Posterior vena cava (tissue), 2 donors: ENCODE measurements at places on chromosomes 3 and 15. TPM values are rescaled to one million over a fixed set of nuclear protein-coding genes. Genes with fewer than 3 reads are reported as not detected.
A peak's percentile ranks its signal among the peaks of the same experiment; 100 is the strongest.

DNA sequence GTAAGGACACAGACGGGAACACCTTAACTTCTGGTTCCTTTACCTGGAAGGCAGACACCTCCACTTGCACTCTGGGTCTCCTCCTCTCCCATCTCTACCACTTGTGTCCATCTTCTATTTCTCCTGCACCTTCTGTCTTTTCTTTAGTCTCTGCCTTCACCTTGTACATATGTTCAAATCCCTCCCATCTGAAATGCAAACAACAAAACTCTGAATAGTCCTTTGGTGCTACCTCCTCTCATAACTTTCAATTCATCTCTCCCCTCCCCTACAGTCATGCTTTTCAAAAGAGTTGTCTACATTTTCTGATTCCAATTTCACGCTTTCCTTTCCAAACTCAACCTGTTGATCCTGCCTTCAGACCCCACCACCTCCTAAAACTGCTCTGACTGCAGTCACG, 5.3 kb upstream of the CRABP1 start:
- no peak for DNase-seq

DNA sequence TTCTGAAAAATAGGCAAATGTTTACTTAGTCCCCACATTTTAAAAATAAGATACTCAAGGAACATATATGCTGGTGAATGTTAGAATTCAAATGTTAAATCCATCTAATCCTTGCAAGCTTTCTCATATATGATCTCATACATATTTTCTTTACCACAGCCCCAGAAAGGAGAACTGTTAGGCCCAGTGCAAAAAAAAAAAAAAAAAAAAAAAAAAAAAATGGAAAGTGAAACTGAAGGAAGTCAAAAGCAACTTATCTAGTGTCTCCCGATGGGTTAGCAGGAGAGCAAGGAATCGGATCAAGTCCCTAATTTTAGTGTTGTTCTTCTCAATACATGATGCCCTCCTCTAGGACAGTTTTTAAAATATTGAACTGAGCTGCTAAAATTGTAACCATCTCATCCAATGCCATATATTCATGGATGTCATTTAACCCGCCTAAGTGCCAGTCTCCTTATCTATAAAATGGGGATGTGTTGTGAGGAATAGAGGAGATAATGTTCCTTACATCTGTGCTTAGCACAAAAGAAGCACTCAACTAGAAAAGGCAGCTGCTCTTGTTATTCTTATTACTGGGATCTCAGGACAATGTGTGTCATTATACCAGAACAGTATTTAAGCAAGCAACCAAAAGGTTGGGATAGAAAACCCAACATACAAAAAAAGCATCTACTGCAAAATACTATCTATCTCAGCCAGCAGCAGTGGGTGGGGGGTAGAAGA, 279.7 kb downstream of the MAGI1 start:
- DNase-seq, result no peak

- no peak for DNase-seq
These were observed 618.5 kb downstream of the FGF12 start for GRCh38 chr3:192108820-192109219.

DNA sequence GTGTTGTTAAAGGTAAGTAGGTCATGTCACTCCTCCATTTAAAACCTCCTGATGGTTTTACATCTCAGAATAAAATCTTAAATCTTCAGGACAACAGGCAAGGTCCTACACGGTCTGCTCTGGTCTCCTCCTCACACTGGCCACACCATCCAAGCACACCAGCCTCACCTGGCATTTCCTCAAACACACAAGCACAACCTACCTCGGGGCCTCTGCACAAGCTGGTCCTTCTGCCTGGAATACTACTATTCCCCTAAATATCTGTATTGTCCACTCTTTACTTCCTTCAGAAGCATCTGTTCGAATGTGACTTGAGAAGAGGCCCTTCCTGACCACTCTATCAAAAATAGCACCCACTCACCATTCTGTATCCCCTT, 1.8 kb downstream of the GORASP1 start:
- DNase-seq, result no peak

DNA sequence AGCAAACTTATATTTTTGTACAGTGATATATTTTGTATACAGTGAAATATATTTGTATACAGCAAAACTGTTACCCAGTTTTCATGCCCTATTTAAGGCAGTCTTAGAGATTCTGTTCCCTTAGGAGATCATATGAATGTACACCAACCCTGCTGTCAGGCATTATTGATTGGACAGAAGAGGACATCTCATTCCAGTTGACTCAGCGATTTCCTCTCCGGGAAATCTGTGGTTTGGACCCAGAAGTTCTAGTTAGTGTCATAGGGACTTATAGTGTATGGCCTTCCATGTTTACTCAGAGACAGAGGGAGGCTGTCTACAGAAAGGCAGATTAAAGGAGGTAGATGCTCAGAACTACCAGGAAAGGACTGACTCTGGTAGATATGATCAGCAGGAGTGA, 318.8 kb upstream of the KCNMB2 start:
- DNase-seq, result no peak

GRCh38 chr3:51678186-51678585, 7.1 kb downstream of the TEX264 start:
- no peak for DNase-seq

- no peak for DNase-seq
These were observed 140.0 kb downstream of the GADL1 start for GRCh38 chr3:30754426-30754825.

DNA sequence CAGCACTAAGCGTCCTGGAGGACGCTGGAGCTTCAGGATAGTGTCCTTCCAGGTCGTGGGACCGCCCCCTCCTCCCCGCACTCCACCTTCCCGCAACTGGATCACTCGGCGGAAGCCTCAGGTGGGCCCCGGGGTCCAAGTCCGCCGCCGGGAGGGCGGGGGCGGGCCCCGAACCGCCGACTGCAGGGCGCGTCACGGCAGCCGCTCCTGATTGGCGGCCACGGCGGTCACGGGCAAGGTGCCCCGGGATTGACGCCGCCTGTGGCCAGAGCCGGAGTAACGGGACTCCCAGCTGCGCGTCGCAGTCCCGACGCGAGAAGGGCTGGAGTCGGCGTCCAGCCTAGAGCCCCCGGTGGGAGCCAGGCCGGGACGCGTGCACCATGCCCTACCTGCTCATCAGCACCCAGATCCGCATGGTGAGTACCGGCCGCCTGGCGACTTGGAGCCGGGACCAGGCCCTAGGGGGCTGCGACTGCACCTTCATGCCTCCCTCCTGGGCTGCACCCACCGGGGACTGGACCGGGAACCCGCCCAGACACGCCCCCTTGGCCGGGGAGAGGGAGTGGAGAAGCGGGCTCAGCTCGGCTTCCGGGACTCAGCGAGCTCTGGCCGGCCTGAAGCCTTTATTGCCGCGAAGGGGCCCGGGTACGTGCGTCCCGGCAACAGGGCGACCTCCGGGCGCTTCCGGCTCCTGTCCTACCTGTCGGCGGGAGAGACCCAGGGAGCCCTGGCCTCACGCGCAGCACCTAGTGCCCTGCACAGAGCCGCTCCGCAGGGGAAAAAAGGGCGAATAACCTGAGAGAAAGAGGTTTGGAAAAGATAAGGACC, at the start of gene GCHFR:
Gene GCHFR, plus strand, starts transcription at position 268 of the 828 bp plus-strand sequence. Its CDS starts 113 bp downstream, at position 381.
- peak; percentile 92 for DNase-seq

DNA sequence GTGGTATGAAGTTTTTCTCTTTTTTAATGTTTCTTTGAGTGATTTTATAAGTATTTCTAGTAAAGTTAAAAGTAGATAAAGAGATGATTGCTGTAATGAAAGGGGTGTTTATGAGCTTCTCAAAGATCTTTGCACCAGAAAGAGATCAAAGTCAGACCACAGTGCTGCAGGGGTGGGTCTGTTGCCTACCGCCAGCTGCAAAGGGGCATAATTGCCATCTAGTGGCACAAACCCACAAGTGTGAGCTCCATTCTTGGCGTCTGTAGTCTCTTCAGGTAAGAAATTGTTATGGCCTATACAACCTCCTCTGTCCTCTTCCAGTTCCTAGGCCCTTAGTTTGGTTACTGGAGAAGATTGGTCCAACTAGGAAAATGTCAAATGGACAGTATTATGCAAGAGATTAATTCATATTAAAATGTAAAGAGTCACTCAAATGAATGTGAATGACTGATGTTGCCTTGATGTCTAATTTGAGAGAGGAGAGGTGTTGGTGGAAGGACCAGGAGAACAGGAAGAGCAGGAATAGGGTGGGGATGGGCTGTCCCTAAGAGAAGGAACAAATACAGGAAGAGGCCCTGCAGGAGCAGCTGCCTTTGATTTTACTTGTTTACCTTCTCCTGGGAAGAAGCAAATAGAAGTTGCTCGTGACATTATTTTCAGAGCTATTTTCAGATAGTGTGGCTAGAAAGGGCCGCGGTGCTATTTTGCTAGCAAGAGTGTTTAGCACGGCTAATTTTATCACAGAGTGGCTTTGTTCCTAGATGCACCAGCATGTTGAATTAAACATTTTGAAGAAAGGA, 53.0 kb upstream of the GSK3B start:
- DNase-seq, result no peak

DNA sequence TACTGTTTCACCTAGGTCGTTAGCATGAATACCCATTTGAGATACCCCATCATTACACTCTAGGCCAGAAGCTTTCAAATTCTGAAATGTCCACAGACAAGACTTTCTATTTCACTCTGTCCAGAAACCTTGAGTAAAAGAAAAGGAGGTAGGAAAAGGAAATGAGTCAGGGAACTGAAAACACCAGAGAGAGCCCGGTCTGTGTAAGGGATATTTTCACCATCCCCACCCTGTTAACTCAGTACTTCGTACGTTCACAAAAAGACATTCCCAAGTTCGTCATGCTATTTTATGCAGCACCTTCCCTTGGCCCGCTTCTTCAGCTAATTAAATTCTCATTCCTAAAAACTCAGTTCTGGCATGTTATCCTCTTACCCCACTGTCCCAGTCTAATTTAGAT, 89.4 kb upstream of the SOX2 start:
- DNase-seq, result no peak

DNA sequence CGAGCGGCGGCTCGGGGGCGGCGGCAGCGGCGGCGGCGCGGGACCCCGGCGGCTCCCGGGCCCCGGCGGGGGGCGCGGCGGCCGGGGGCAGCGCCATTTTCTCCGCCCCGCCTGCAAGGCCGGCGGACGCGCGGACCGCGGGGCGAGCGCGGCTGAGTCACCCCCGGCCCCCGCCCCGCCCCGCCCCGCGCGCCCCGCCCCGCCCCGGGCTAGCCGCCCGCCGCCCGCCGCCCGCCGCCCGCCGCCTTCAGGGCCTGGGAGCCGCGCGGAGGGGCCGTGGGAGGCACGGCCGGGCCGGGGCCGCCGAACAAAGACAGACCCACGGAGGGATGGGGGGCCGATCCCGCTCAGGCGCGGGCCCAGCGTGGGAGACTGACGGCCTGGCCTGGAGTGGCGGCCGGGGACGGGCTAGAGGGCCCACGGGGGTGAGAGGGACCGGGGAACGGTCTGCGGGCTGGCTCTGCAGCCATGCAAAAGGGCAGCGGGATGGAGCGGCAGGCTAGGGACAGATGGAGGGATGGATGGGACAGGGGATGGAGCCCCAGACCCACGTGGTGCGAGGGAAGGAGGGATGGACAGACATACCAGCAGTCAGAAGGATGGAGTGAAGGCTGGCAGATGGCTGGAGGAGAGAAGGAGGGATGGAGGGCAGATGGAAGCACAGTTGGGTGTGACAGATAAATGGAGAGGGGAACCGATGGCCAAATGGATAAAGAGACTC, at the start of gene EIF4E3:
Gene EIF4E3, minus strand, starts transcription at position 132 of the 721 bp plus-strand sequence. Its CDS starts 35 bp downstream, at position 97.
- peak; percentile 81 for DNase-seq

Gene SH2D7
- total RNA-seq, result not detected

GRCh38 chr3:143083781-143084180, 35.8 kb upstream of the CHST2 start:
- DNase-seq, result no peak

GRCh38 chr3:149959443-149959842, 11.3 kb downstream of the PFN2 start:
- no peak for DNase-seq

DNA sequence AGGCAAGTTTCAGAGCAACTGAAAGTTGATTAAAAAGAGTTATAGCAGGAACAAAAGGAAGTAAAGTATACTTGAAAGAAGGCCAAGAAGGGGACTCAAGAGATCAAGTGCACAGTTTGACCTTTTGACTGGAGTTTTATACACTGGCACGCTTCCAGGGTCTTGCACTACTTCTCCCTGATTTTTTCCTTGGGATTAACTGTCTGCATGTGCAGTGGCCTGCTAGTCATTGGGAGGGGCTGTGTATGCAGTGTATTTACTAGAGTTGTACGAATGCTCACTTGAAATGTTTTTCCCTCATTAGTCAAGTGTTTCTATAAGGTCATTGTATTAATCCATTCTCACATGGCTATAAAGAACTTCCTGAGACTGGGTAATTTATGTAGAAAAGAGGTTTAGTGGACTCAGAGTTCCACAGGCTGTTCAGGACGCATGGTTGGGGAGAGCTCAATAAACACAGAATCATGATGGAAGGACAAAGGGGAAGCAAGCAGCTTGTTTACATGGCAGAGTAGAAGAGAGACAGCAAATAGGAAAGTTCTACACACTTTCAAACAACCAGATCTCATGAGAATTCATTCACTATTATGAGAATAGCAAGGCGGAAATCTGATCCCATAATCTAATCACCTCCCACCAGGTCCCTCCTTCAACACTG, 571.8 kb downstream of the ZPLD1 start:
- no peak for DNase-seq

DNA sequence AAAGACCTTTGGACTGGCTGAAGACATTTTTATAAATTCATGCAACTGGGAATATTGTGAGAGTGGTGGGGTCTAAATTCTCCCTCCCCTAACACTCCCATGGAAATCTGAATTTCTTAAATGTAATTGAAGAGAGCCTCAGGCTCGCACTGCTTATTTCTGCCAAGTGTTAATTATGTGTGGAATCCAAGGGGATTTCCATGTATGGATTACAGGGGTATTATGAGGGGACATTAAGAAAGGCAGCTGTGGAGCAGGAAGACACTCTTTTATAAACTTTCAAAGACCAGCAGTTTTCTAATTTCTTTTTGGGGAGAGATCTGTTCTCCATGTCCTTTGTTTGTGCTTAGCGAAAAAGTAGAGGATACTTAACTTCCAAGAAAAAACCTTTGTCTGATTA, 152.1 kb upstream of the TBL1XR1 start:
- no peak for DNase-seq

GRCh38 chr3:48404440-48405342, 25.2 kb downstream of the PLXNB1 start:
- peak; percentile 62 for DNase-seq

Gene TRPM1
- total RNA-seq, result not detected

- DNase-seq, result no peak
These were observed 340.3 kb upstream of the RBMS3 start for GRCh38 chr3:28940530-28940929.

DNA sequence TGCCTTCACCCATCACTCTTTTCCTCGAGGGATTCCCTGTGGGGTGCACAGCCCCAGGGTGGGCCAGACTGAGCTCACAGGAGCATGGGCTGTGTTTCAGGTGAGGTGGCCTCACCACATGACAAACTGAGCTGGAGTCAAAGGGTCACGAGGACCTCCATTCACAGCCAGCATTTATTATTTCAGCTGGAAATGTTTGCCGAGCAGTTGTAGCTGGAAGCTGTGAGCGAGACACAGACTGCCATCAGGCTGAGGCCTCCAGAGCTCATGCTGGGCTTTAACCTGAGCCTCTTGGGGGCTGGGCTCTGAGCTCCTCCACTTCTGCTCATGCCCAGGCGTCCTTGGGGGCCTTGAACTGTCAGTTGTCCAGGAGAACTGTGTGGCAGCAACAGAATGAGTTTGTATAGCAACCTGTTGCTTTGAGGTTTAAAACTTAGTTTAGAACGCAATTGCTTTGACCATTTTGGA, 57.5 kb downstream of the FLNB start:
- DNase-seq, result no peak
